Stimulated activated CD8-positive, alpha-beta memory T cell treated with anti-CD3 and anti-CD28 coated beads, Interleukin-15, amount 100 ng/mL, for 24 hours (primary cell): ENCODE measurements at places on chromosomes 2 and 18.

GRCh38 chr18:50401888-50402287, 27.0 kb downstream of the SKA1 start:
- no peak for DNase-seq

- DNase-seq: no peak
These were observed 416.8 kb upstream of the MYT1L start for GRCh38 chr2:2747797-2748301.

DNA sequence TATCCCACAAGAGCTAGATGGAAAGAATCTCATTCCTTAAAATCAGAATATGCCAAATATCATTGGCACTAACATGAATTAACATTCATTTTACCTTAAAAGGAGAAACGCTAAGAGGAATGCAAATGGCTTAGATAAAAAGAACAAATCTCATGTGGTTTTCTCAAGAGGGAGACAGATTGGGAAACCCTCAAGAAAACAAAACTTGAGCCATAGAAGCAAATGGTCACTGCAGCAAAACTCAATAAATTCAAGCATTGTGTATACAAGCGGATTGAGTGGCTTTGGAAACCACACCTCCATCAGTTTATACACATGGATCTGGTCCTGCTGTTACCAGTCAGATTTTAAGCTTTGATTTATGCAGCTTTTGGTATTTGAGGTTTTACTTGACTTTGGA, 1331.8 kb upstream of the ZEB2 start:
- no peak for DNase-seq

DNA sequence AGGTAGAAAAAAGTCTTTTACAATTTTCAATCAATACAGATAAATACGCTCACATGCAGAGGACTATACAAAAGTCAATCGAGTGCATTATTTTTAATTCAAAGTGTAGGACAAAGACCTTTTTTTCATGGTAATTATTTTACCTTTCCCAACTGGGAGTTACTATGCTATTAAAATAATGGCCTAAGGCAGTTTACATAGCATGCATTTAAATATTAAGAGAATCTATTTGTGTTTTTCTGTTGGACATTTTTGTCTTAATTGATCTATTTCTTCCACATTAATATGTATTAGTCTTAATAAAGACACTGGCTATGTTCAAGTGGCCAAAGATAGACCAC, 130.2 kb upstream of the MAP3K20 start:
- no peak for DNase-seq

- no peak for DNase-seq
These were observed 698.9 kb downstream of the GALR1 start for GRCh38 chr18:77948567-77948966.

DNA sequence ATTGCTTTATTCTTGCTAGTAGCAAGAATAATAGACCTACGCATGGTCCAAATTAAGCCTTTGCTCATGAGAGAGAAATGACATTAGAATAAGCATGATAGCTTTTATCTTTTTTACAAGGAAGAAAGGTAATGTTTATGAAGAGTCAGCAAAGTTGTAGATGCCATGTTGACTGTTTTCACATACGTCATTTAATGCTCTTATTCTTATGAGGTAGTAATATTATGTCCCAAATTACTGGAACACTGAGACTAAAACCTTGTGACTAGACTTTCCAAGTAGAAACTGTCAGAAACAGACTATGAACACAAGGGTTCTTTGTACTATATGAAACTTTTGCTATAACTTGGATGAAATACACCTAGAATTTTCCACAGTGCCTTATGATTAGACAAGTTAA, 552.8 kb upstream of the SLC8A1 start:
- DNase-seq: no peak
